ENCODE measurements at places on chromosomes 5 and 9. TPM values are rescaled to one million over a fixed set of nuclear protein-coding genes. Genes with fewer than 3 reads are reported as not detected.

Gene UBE2QL1
- not detected for total RNA-seq

Gene ADCY2
- total RNA-seq = not detected

Gene OR1N2
- total RNA-seq = not detected

Gene SELENOP
- total RNA-seq = 5.8 TPM

Gene CDH18
- total RNA-seq = not detected

Gene IRX4
- total RNA-seq = 41.2 TPM

Gene ARL10
- 1.3 TPM for total RNA-seq

Gene TMCO6
- 15.7 TPM for total RNA-seq

DNA sequence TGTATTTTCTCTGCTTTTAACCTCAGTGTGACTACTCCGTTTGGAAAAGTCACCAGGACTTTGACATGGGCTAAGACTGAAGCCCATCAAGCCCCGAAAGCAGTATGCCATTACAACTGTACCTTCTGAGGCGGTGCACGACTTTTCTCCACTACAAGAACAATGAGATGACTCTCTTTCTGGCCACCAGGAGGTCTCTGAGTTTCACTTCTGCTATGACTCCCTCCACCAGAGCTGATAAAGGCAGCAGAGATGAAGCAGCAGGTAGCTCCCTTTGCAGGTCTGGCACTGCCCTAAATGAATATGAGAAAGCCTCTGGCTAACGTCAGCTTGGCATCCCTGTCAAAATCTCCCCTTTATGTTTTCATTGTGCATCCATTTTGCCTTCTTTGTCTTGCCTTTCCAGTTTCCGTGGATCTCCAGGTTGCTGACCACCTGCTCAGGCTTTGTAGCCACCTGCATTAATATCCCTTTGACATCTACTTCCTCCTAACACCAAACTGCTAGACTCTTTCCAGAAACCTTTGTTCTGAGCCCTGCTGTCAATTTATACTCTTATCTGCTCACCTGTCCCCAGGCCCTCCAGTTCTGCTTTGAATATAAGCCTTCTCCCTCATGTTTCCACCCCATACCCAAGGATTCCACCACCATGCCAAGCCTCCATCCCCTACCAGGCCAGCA lies 221.7 kb downstream of the ZNF608 start:
- DNase-seq = no peak

DNA sequence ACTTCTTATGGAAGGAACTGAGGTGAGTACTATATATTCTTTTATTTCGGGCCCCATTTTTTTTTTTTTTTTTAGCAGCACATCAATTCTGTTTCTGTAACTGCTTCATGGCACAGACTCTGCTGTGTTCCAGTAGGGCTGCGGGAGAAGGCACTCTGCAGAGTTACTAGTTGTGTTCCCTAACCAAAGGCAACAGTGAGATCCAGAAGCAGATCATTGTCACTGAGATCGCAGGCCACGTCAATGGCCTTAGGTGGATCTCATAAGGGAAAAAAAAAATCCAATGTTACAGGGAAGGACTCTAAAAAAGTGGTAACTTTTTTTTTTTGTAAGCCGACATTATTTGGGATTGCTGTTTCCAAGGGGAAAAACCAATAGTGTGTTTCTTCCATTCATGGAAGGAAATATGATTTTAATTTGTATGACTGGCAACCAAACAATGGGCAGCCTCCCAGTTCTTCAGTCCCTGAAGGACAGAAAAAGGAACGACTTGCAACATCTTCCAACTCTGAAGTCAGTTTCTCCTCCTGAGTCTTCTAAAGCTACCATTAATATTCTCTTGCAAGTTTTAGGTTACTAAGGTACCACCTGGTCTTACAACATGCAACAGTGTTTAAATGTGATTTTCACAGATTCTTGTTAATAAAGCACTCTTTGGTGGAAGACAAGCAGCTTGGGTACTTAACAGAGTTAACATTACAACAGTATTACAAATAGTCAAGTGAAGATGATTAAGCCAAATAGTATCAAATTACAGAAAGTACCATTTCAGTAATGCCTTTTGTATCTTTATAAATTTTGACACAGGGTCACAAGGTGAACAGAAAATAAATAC lies 52.8 kb downstream of the HABP4 start:
- no peak for DNase-seq

GRCh38 chr5:155091063-155091648 lies 77.6 kb downstream of the KIF4B start:
- no peak for DNase-seq

DNA sequence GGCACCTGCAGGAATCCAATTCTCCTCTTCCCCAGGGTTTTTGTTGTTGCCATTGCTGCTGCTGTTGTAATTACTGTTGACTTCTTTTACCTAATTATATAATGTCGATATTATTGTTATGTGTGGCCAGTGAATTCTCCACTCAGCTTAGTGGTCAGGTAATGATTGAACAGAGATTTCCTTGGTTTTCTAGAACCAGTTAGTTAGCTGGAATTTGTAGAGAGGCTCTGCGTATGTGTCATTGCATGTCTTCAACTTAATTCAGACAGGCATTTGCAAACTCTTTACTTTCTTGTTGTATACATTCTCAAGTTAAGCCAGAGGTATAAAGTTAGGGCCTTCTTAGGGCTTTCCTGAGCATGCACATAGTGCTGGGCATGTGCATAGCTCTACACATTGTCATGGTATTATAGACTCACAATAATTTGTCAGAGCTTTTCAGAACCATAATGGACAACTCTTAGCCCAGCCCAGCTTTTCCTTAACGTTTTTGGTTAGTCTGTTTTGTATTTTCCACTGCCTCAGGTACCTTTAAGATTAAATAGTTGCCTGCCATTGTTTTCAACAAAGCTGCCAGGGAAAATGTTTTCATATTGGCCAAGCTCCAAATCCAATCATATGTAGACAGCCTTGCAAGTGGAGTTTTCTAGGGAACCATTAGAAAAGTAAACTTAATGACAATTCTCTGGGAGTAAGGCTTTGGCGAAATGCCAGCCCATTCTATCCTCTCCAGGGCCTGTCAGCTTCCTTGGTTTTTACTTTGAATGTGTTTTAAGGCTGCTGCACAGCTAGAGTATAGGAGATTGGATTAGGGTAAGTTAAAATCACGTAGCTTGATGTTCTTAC lies 68.1 kb downstream of the UBE2R2 start:
- peak; percentile 46 for DNase-seq

DNA sequence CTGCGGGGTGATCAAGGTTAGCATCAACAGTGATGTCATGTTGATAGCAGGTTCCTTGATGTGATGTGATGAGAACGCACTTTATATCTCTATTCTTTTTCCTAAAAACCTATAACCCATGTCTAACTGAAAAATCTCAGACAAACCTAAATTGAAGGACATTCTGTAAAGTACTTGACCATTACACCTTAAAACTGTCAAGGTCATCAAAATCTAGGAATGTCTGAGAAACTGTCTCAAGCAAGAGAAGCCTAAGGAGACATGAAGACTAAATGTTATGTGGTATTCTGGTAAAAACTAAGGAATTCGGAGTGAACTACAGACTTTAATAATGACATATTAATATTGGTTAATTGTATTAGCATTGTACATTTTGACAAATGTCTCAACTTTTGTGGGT lies 170.0 kb downstream of the AOPEP start:
- no peak for DNase-seq

DNA sequence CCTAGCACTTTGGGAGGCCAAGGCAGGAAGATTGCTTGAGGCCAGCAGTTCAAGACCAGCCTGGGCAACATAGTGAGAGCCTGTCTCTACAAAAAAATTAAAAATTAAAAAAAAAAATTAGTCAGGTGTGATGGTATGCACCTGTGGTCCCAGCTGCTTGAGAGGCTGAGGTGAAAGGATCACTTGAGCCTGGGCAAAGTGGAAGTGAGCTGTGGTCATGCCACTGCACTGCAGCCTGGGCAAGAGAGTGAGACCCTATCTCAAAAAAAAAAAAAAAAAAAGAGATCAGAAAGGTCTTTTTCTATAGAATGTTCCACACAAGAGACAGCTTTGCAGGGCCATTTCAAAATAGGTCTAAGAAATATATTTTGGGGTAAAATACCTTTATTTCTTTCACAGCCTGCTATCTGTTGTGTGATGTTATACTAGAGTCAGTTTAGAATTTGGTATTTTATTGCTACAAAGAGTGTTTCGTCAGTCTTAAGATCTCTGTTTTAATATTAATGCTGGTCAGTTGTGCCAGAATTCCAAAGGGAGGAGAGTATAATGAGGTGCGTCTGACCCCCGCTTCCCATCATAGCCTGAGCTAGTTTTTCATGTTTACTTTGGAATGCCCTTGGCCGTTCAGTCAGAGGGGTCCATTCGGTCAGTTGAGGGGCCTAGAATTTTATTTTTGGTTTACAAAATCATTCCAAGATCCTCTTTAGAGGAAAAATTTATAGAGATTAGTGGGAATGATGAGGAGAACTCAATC lies 9.4 kb downstream of the LNPEP start:
- no peak for DNase-seq
